Bronchial smooth muscle cell (primary cell): ENCODE measurements at places on chromosomes 12 and 14. TPM values are rescaled to one million over a fixed set of nuclear protein-coding genes. Genes with fewer than 3 reads are reported as not detected.

DNM1L gene
- total RNA-seq, result 53.5 and 54.9 TPM in 2 replicates

KLRC4 gene
- total RNA-seq, result not detected in 2 replicates

LRR1 gene
- total RNA-seq, result 8.4 and 11.3 TPM in 2 replicates

ATG2B gene
- 23.8 and 33.1 TPM in 2 replicates for total RNA-seq

RNF212B gene
- not detected in 2 replicates for total RNA-seq

C14orf132 gene
- total RNA-seq, result 32.0 and 35.3 TPM in 2 replicates

CCDC177 gene
- total RNA-seq, result 0.09 TPM in 1 of 2 replicates, not detected in the other

GOLT1B gene
- total RNA-seq, result 14.1 and 29.9 TPM in 2 replicates

OR11H6 gene
- not detected in 2 replicates for total RNA-seq

WNK1 gene
- total RNA-seq, result 67.5 and 69.8 TPM in 2 replicates

LRP6 gene
- total RNA-seq, result 40.4 and 44.0 TPM in 2 replicates

MOK gene
- 4.6 and 6.6 TPM in 2 replicates for total RNA-seq

TSPAN8 gene
- not detected in 2 replicates for total RNA-seq

ERP27 gene
- not detected in 2 replicates for total RNA-seq

SLC22A17 gene
- total RNA-seq, result 13.2 and 16.7 TPM in 2 replicates

LRRC10 gene
- total RNA-seq, result not detected in 2 replicates

ACSM4 gene
- not detected in 2 replicates for total RNA-seq

CD163 gene
- total RNA-seq, result not detected in 2 replicates

SOAT2 gene
- total RNA-seq, result 0.16 and 0.17 TPM in 2 replicates

EPYC gene
- total RNA-seq, result not detected in 2 replicates

SMOC1 gene
- 0.34 and 2.0 TPM in 2 replicates for total RNA-seq

ADSS1 gene
- total RNA-seq, result 6.9 and 9.2 TPM in 2 replicates

DENND5B gene
- total RNA-seq, result 6.5 and 6.8 TPM in 2 replicates

SSTR1 gene
- total RNA-seq, result 0.16 and 0.26 TPM in 2 replicates

LGR5 gene
- total RNA-seq, result not detected in 2 replicates

NID2 gene
- 110 and 166 TPM in 2 replicates for total RNA-seq

ACTR6 gene
- 8.8 and 15.3 TPM in 2 replicates for total RNA-seq

SERPINA12 gene
- not detected in 2 replicates for total RNA-seq

SLC25A21 gene
- total RNA-seq, result 0.17 and 0.63 TPM in 2 replicates
